ENCODE measurements at places on chromosomes 6 and 20.

- no peak for DNase-seq
Observed at GRCh38 chr6:97113170-97113569, 169.8 kb downstream of the MMS22L start.

DNA sequence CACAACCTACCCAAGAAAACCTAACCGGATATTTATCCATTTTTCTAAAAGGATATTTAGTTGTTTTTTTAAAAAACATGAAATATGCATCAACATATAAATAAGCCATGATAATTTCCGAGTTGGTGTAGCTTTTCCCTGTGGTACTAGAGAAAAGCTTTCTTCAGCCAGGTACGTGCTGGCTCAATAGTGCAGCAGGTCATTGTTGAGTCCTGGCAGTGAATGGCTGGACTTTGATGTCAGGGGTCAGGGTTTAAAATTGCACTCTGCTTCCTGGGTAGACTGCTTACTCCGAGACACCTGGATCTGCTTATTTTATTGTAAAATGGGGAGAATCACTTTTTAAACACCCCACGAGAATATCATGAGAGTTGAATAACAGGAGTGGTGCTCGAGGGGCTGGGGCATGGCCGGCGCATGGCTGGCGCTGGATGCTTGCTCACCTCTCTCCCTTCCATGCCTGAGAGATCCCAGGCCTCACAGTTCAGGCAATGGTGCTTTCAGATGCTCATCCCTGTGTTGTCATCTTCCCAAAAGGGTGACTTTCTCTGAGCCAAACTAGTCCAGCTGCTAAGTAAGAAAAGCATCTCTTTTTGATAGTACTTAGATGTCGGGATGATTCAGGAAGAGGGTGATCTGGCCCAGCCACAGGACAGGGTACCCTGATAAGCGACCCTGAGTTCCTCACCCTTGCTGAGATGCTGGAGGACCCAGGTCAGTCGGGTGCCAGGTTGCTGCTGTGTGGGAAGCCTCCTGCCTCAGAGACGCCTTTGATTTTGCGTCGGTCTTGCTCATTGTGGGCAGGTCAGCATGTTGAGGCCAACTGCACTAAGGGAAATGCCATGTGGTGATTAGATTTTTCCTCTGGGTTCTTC lies 269.1 kb upstream of the FOXQ1 start:
- no peak for DNase-seq

GRCh38 chr20:45010399-45010828 lies 44.1 kb downstream of the STK4 start:
- no peak for DNase-seq

- peak; percentile 77 for DNase-seq
Observed at GRCh38 chr20:57748601-57749130, 38.9 kb upstream of the PMEPA1 start.

GRCh38 chr6:129393654-129394053 lies 316.3 kb downstream of the ARHGAP18 start:
- no peak for DNase-seq

DNA sequence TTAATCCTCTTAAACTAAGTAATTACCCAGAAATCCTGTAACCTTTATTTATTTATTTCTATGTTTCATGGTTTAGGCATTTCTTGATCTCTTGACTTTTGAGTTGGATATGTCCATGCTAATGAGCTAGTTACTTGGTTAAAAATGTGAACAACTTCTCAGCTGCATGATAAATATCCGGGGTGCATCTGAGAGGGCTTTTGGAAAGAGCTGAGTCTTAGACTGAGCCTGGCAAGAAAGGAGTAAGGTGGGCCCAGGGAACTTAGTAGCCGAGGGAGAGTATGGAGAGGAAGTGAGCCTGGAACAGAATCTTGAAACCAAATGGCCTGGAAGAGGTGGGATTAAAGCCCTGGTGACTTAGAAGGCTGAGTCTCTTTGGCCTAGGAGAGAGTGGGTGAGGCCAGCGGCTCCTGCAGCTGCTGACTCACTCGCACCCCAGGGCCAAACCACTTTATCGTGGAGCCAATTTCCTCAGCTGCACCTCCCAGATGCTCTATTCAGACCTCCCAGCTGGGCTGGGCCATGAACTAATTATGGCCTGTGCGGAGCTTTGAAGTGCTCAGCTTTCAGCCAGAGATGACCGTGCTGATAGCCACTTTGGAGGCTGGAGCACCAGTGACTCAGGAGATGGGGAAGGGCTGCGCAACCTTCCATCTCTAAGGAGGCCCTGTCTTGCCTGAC lies 19.1 kb downstream of the TGM3 start:
- peak; percentile 14 for DNase-seq

- no peak for DNase-seq
Observed at GRCh38 chr6:159862103-159862502, 28.7 kb upstream of the MAS1 start.

DNA sequence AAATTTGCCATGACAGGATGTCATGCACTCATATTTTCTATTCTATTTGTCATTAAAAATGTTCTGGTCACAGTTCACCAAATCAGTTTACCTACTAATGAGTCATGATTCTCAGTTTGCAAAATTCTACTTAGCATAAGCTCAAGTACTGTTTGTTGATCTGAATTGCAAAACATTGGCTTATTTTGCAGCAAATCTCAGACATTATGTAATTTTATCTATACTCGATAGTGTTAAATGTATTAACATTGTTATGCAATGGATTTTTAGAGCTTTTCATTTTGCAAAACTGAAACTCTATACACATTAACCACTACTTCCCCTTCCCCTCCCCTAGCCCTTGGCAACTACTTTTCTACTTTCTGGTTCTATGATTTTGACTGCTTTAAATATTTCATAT lies 213.8 kb upstream of the ZFP64 start:
- DNase-seq = no peak

GRCh38 chr6:136609873-136610706 lies 59.9 kb upstream of the MAP7 start:
- DNase-seq = peak; percentile 81

DNA sequence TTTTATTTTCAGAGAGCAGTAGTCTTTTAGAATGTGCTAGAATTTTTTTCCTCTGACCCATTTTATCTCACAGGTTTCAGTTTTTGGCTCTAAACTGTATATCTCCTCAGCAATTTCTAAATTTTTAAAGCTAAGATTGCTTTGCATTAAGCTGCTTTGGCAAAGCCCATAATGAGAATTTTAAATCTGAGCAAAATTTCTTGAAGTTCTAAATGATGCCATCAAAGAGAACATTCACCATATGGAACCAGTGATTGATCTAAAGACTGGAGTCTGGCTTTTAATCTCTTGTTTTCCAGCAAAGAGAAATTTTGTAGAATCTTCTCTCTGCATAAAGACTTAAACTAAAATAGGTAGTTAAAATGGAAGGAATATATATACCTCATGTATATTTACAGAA lies 313.6 kb downstream of the TBC1D32 start:
- no peak for DNase-seq

GRCh38 chr6:133341607-133342158 lies 100.5 kb downstream of the EYA4 start:
- no peak for DNase-seq

- no peak for DNase-seq
Observed at GRCh38 chr6:11341867-11342266, 109.4 kb upstream of the NEDD9 start.

DNA sequence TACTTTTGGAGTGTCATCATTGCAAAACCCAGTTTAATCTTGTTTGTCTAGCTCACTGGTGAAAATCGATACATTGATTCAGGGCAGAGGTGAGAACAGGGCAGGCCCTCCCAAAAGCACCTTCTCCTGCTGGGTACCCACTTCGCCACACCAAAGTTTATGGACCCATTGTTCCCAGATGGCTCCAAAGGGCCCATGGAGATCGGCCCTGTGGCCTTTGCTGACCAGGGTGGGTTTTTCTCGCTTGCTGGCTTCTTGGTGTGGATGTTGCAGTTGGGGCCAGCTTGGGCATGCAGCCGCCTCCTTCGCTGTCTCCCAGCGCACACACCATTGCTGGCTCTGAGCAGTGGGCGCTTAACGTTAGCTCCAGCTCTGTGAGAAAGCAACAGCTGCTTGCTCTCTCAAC lies 178.1 kb upstream of the PDE10A start:
- no peak for DNase-seq

- no peak for DNase-seq
Observed at GRCh38 chr20:3248167-3248992, 9.4 kb upstream of the SLC4A11 start.

GRCh38 chr6:166541876-166542579 lies 44.5 kb downstream of the RAMACL start:
- no peak for DNase-seq

DNA sequence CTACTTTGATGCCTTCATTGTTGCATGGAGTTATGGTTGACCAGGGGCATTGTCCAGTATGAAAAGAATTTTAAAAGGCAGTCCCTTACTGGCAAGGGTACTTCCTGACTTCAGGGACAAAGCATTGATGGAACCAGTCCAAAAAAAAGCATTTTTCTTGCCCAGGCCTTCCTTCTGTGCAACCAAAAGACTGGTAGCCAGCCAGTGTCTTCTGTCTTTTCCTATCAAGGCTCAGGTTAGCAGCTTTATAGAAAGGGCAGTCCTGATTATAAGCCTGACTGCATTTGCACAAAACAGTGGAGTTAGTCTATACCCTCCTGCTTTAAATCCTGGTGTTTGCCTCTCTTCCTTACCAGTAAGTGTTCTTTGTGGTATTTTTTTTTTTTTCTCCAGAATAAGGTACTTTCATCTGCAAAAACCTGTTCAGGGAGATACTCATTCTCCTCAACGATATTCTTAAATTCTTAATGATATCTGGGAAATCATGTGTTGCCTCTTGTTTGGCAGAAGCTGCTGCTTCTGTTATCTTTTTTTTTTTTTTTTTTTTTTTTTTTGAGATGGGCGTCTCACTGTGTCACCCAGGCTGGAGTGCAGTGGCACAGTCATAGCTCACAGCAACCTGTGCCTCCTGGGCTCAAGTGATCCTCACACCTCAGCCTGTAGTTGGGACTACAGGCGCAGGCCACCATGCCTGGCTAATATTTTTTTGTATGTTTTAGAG lies 33.9 kb downstream of the SCAF8 start:
- DNase-seq = peak; percentile 6

GRCh38 chr6:7673063-7673536 lies 52.8 kb upstream of the BMP6 start:
- no peak for DNase-seq

DNA sequence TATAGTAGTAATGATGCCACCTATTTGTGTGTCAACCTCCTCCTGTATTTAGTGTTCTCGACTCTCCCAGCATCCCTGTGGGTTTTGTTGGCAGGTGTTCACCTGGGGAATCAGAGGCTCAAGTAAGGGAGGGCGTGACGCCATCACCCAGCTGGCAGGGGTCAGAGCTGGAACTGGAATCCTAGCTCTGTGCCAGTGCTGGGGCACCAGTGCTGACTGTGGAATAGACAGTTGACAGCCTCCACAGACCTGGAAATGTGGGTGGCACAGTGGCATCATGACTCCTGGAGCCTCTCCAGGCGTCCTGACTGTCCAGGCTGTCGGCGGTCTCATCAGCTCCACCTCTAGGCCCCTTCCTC lies 102.8 kb downstream of the SYCP2 start:
- peak; percentile 77 for DNase-seq

DNA sequence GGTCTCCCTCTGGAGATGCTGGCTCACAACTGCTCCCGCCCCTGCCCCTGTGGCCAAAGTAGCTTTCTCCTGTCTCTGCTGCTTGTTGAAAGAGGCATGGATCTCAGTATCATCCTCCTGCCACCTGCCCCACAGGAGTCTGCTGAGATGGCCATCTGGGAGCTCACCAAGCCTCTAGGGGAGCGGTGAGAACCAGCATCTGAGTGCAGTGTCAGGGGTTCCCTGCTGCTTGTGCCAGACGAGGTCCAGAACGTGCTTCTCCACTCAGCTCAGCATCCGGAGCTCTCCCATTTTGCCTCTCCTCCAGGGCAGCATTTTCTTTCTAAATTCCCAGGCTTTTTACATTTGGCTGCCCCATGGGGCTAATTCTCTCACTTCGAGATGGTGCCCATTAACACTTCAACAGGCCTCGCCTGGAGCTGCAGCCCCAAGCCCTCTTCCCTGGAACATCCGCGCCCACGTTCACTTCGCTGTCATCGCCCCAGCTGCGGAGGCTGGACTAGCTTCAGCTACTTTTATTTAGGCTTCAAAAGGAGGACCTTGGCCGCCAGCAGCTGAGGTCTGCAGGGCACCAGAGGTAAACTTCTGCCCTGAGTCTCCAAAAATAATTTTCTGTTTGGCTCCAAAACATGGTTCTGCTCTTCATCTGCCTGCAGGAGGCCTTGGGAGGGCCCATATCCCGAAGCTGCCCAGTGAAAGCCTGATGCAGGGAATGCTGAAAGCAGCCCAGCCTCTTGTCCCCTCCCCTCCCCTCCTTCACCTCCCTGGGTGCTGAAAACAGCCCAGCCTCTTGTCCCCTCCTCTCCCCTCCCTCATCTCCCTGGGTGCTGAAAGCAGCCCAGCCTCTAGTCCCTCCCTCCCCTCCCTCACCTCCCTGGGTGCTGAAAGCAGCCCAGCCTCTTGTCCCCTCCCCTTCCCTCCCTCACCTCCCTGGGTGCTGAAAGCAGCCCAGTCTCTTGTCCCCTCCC lies 25.2 kb upstream of the MLN start:
- DNase-seq = no peak

GRCh38 chr6:106187424-106187982 lies 101.4 kb downstream of the PRDM1 start:
- peak; percentile 4 for DNase-seq

GRCh38 chr6:10414756-10415616 lies at the start of gene TFAP2A:
TSS of gene TFAP2A (minus strand) at chr6:10415074. CDS start at chr6:10414991, 83 bp downstream.
- DNase-seq = no peak

DNA sequence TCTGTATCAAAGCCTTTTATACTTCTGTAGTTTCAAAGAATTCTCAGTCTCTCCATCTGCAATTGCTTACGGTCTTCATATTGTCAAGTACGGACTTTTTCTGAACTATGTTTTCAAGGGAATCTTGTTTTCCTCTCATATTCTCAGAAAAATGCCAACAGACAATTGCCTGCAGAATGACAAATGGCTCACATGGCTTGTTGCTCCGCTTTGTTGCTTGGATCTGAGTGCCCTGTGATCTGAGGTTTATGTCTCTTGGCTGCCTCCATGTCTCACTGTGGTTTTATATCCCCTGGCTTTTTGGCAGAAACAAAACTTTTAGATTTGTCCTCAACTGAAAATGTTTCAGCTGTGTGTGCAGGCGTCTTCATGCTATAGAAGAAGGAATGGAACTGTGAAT lies 285.4 kb upstream of the CHD6 start:
- DNase-seq = no peak

GRCh38 chr6:110587328-110587727 lies 110.9 kb upstream of the SLC22A16 start:
- no peak for DNase-seq

GRCh38 chr20:48425817-48426612 lies 401.8 kb downstream of the PREX1 start:
- no peak for DNase-seq

DNA sequence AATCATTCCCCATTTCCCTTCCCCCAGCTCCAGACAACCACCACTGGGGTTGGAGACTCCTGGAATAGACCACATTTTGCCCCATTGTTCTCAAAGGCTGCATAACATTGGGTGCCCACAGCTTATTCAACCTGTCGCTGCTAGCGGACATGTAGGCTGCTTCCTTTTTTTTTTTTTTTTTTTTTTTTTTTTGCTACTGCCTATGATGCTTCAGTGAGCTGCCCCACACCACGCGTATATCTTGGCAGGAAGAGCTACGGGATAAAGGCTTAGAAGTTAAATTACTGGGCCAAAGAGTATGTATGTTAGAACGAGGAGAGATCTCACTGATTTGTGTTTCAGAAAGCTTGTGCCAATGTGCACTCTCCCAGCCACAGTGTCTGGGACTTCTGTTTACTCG lies 7.0 kb downstream of the LBP start:
- DNase-seq = no peak

Measured in NCI-H2029 (cell line).